ENCODE measurements at places on chromosomes 1 and 21. TPM values are rescaled to one million over a fixed set of nuclear protein-coding genes. Genes with fewer than 3 reads are reported as not detected.

DNA sequence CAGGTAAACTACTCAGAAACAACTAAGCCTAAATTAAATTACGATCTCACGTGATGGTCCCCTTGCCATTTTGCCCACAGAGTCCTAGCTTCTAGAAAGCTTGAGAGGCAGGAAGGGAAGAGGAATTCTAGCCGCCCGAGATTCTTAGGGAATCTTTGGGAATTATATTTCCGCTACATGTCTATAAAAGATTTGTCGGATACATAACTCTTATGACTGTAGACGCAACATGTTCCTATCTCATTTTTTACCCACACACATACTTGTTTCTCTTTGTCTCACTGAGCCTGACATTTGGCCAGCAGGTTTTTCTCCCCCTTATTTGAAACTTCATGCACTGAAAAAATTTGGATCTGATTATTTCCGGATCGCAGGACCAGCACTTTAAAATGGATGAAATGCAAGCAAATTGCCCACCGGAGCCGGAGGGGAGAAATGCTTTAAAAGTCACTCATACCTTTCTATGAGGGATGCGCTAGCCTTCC lies 5.5 kb downstream of the GLIS1 start:
- H3K4me3 ChIP-seq, result peak overlapping the region; percentile 81
- peak overlapping the region; percentile 97 for H3K27ac ChIP-seq
- DNase-seq, result no peak
- H3K4me1 ChIP-seq, result peaks cover 84% of the 10 kb centered on the region

GRCh38 chr1:99756598-99756997 lies 9.8 kb downstream of the FRRS1 start:
- H3K27ac ChIP-seq, result no peak overlapping the region
- H3K4me1 ChIP-seq, result peaks cover 4% of the 10 kb centered on the region
- H3K36me3 ChIP-seq, result peaks cover 2% of the 10 kb centered on the region
- no peak for DNase-seq
- H3K27me3 ChIP-seq, result no peaks in the 10 kb centered on the region

DNA sequence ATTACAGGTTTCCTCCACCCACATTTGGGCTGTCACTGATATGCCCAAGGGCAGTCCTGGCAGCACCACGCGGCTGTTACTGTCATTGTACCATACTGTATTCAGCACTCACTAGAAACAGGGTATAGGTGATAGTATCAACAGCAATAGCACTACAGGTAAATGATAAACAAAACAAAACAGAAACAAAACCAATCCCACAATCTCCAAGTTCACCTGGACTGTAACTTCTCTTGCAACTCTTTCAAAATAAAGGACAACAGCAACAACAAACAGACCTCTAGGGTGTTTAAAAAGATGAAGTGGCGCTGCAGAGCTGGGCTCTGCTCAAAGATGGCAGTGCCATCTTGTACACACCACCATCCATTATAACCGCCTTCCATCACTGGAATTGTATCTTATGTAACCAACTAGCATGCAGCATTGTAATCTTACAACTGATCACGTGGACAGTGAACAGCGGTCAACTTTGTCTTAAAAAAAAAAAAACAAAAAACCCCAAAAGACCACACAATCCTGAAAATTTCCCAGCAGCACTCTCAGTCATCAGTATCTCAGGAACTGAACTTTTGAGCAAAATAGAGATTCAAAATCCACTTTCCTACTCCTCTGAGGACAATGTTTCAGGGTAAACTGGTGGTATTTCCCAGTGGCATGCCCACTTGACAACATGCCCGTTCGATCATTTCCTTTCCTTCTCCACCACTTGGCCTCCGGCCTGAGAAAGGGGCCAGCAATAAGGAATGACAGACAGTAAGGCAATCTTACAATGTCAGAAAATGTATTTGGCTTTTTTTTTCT lies 3.8 kb downstream of the IRF2BP2 start:
- peaks cover 52% of the 10 kb centered on the region for H3K36me3 ChIP-seq
- H3K27me3 ChIP-seq, result no peaks in the 10 kb centered on the region
- H3K4me1 ChIP-seq, result peaks cover 45% of the 10 kb centered on the region
- peak overlapping the region; percentile 92 for H3K4me3 ChIP-seq
- DNase-seq, result no peak

DNA sequence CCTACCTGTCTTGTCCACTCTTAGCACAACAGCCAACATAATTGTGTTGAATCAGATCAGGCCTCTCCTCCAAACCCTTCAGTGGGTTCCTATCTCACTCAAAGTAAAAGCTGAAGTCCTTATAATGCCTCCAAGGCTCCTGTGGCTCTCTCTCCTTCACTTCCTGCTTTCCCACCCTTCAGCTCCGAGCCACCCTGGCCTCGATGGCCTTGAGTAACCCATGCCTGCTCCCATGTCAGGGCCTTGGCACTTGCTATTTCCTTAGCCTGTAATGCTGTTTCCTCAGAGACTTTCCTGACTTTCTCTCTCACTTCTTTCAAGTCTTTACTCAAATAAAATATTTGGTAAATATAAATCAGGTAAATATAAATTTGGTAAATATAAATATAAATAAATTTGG lies 8.1 kb upstream of the PLEKHM2 start:
- no peaks in the 10 kb centered on the region for H3K27me3 ChIP-seq
- no peak for DNase-seq
- H3K4me3 ChIP-seq, result no peak overlapping the region
- H3K27ac ChIP-seq, result no peak overlapping the region
- peaks cover 14% of the 10 kb centered on the region for H3K4me1 ChIP-seq

- DNase-seq, result no peak
- H3K27me3 ChIP-seq, result no peaks in the 10 kb centered on the region
- H3K4me1 ChIP-seq, result peaks cover 53% of the 10 kb centered on the region
- peak overlapping the region; percentile 91 for H3K27ac ChIP-seq
- H3K4me3 ChIP-seq, result no peak overlapping the region
These were observed 140.4 kb upstream of the C1orf105 start for GRCh38 chr1:172279939-172280636.

- no peak overlapping the region for H3K4me3 ChIP-seq
- H3K4me1 ChIP-seq, result peaks cover 6% of the 10 kb centered on the region
- H3K27me3 ChIP-seq, result no peaks in the 10 kb centered on the region
- no peak for DNase-seq
- H3K36me3 ChIP-seq, result no peaks in the 10 kb centered on the region
These were observed 7.2 kb downstream of the THEMIS2 start for GRCh38 chr1:27879374-27880082.

DNA sequence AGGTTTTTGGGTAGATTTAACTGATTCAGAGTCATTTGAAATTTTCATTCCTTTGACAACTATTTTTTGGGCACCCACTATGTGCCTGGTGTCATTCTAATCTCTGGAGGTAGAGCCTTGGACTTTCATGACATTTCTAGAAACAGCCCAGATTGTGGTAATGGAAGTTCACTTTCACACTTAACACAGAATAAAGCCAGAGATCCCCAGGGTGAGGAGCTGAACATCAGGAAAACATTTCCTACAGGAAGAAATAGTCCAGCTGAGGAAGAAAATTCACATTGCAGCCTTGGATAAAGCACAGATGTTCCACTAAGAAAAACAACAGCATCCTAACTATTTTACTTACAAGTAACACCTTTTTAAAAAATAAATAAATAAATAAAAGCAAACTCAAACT lies 102.4 kb upstream of the KRTAP19-8 start:
- peaks cover 2% of the 10 kb centered on the region for H3K36me3 ChIP-seq
- H3K4me1 ChIP-seq, result peaks cover 2% of the 10 kb centered on the region
- no peaks in the 10 kb centered on the region for H3K27me3 ChIP-seq
- no peak for DNase-seq
- H3K27ac ChIP-seq, result no peak overlapping the region

DNA sequence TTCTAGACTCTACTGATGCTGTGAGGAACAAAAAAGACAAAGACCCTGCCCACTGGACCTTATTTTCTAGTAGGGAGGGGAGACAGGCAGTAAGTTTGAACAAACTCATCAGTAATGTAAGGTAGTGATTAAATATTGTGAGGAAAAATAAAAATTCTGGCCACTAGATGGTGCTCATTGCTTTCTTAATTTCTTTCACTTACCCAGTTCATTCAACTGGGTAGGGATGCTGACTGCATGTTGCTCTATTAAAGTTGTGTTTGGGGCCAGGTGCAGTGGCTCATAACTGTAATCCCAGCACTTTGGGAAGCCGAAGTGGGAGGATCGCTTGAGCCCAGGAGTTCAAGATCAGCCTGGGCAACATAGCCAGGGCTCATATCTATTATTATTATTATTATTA lies 6.3 kb upstream of the KYAT3 start:
- H3K36me3 ChIP-seq, result peaks cover 11% of the 10 kb centered on the region
- peaks cover 2% of the 10 kb centered on the region for H3K27me3 ChIP-seq
- no peak overlapping the region for H3K4me3 ChIP-seq
- no peak overlapping the region for H3K27ac ChIP-seq
- H3K4me1 ChIP-seq, result no peaks in the 10 kb centered on the region

GRCh38 chr1:938711-939489 lies 15.2 kb downstream of the SAMD11 start:
- DNase-seq, result no peak
- H3K27ac ChIP-seq, result no peak overlapping the region
- no peak overlapping the region for H3K4me3 ChIP-seq
- H3K36me3 ChIP-seq, result no peaks in the 10 kb centered on the region
- no peaks in the 10 kb centered on the region for H3K27me3 ChIP-seq

DNA sequence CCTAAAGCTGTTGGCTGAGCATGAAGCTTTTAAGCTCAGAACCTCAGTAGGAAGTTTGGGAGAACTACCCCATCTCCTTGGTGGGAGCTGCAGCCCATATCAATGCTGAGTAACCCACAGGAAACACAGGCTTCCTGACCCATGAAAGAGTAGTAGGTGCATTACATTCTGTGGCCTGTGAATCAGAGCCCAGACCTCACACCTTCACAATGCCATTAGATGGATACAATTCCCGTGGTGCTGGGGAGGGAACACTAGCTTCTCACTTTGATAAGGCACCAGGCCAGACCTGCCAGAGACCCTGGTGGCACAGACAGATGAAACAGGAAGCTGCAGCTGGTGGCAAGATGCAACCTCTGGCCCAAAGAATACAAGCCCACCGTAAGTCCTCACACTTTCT lies 308.8 kb downstream of the NPHP4 start:
- no peaks in the 10 kb centered on the region for H3K36me3 ChIP-seq
- DNase-seq, result no peak
- no peaks in the 10 kb centered on the region for H3K27me3 ChIP-seq
- H3K27ac ChIP-seq, result no peak overlapping the region
- no peaks in the 10 kb centered on the region for H3K4me1 ChIP-seq

DNA sequence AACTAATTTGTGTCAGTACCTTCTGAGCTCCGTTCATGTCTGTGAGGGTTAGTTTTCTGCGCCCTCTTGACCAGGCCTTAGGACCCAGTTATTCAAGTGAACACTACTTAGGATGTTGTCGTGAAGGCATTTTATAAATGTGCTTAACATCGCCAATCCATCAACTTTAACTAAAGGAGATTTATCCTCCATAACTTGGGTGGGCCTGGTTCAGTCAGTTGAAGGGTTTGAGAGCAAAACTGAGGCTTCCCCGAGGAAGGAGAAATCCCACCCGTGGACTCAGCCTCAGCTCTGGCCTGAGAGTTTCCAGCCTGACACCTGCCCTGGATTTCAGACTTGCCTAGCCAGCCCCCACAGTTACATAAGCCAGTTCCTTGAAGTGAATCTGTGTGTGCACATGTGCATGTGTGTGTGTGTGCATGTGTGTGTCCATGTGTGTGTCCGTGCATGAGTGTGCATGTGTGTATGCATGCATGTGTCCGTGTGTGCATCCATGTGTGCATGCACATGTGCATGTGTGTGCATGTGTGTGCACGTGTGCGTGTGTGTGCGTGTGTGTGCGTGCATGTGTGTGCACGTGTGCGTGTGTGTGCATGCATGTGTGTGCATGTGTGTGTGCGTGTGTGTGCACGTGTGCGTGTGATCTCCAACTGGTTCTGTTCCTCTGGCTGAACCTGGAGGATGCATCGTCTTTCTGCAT lies 62.1 kb upstream of the PDE9A start:
- no peaks in the 10 kb centered on the region for H3K36me3 ChIP-seq
- DNase-seq, result no peak
- no peaks in the 10 kb centered on the region for H3K4me1 ChIP-seq
- no peak overlapping the region for H3K4me3 ChIP-seq

- no peaks in the 10 kb centered on the region for H3K36me3 ChIP-seq
- no peaks in the 10 kb centered on the region for H3K4me1 ChIP-seq
- DNase-seq, result no peak
- H3K27me3 ChIP-seq, result peaks cover 39% of the 10 kb centered on the region
- no peak overlapping the region for H3K4me3 ChIP-seq
- H3K27ac ChIP-seq, result no peak overlapping the region
These were observed 14.5 kb upstream of the PRDM16 start for GRCh38 chr1:3054474-3054873.

DNA sequence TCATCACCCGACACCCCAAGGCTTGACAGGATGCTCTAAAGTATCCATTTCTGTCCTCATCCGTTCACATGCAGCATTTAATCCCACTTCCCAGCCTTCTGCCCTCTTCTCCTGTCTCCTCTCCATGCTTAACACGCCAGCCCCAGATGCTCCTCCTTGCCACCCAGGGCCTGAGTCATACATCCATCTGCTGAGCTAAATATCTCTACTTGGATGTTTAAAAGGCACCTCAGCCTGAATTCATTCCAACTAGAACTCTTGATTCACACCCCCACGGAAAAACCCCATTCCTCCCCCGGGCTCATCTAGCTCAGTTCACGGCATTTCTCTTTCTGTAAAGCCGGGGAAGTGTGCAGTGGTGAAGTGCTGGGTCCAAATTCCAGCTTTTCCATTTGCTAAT lies 27.7 kb downstream of the TEX35 start:
- no peaks in the 10 kb centered on the region for H3K27me3 ChIP-seq
- H3K36me3 ChIP-seq, result peaks cover under 1% of the 10 kb centered on the region
- no peak overlapping the region for H3K4me3 ChIP-seq
- no peak overlapping the region for H3K27ac ChIP-seq
- no peak for DNase-seq

DNA sequence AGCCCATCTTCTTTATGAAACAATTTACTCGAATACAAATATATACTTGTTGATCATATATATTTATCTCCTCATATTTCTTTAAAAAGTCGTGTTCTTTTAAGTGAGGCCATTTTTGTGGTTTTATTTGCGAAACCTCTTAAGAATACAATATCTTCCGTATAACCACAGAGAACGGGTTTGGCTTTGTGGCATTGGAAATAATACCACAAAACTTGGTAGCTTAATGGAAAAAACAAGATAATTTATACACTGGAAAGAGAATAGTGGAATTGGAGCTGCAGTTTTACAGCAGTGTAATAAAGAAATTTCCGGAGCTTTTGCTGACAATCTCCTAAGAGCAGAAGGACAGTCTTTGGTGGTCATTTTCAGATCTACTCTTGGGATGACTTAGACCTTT lies 29.4 kb downstream of the PTGFR start:
- H3K36me3 ChIP-seq, result no peaks in the 10 kb centered on the region
- no peak overlapping the region for H3K27ac ChIP-seq
- H3K4me3 ChIP-seq, result no peak overlapping the region
- no peak for DNase-seq

The B3GALT2 gene
- total RNA-seq, result 32.1 TPM

The ADAMTS5 gene
- 65.0 TPM for total RNA-seq

The SYCP1 gene
- not detected for total RNA-seq

The CD52 gene
- total RNA-seq, result not detected

The SMIM1 gene
- 1.3 TPM for total RNA-seq

The PCBP3 gene
- 9.0 TPM for total RNA-seq

The NEK2 gene
- 4.4 TPM for total RNA-seq

The LYSMD1 gene
- 12.6 TPM for total RNA-seq

The CHRNB2 gene
- 0.27 TPM for total RNA-seq

Measured in osteocyte (in vitro differentiated cells).